Cardiac septum (tissue), 1 donor: ENCODE measurements at places on chromosomes 6 and 20.

DNA sequence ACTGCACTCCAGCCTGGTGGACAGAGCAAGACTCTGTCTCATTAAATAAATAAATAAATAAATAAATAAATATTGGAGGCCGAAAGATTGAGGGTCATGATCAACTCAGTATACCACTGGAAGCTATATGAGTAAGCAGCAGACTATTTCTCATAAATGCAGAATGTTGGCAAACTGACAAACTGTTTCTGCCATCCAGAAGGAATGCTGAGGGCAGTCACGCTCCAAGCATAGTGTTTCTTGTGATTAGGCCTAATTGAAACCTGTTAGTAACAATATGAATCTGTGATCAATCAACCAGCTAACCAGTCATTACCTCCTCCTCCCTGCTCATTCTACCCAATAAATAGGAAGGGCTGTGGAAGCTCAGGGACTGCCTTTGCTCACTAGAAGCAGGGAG, 15.2 kb upstream of the KCNK15 start:
- DNase-seq: no peak

DNA sequence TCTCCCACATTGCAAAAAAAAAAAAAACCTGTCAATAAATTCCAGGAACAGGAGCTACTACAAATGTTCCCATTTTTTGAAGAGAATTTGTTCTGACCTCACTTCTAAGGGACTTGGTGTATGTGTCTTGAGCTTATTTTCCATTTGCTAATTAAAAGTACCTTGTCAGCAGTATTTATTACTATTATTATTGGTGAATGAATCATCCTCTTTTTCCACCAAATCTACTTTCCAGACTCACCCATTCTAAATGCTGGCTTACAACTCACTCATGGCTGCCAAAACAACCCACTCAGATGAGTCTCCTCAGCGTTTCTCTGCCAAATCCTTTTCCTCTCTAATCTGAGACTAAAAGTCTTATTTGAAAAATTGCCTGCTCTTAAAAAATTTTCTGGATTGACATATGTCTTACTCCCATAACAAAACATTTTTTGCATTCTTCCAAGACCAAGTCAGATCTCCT, 33.2 kb upstream of the TASP1 start:
- no peak for DNase-seq

DNA sequence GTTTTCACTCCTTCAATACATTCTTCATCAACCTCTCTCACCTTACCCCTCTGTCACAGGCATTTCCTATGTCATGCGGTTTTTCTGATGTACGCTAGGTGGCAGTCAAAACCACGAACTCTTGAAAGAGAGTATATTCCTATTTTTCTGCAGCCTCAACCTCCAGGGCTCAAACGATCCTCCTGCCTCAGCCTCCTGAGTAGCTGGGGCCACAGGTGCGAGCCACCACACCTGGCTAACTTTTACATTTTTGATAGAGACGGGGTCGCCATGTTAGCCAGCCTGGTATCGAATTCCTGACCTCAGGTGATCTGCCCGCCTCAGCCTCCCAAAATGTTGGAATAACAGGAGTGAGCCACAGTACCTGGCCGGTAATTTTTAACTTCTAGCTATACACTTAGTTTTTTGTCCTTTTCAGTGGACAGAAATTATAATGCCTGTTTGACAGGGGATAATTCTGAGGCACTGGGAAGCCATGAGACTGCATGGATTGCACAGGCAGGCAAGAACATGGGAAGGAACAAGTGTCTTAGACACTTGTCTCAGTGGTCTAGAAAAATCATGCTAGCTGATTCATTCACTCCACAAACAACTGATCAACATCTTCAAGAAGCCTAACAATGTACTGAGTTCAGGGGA, 22.5 kb upstream of the HFE start:
- DNase-seq: no peak

DNA sequence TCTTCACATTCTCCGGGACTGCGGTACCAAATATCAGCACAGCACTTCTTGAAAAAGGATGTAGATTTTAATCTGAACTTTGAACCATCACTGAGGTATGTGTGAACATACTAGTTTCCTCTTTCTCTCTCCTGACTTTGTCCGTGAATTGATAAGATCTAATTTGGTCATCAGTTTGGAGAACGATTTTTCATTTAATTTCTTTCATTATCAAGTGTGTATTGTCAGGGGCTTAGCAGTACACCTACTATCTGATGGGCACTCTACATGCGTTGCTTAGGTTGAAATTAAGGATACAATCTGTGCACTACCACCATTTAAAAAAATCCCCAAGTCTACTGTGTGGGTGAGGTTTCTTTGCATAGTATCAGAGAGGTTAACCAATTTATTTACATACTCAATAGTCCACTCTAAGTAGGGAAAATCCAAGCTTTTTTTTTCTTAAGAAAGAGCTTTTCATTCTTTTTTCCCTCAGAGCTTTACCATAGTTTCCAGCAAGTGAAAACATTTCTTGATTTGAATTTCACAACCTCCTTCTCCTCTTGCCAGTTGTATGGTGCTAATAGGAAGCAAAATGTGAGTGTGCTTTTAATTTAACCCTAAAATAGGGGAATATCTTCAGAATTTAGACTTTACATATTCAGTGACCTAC, 105.4 kb upstream of the ESR1 start:
- no peak for DNase-seq

DNA sequence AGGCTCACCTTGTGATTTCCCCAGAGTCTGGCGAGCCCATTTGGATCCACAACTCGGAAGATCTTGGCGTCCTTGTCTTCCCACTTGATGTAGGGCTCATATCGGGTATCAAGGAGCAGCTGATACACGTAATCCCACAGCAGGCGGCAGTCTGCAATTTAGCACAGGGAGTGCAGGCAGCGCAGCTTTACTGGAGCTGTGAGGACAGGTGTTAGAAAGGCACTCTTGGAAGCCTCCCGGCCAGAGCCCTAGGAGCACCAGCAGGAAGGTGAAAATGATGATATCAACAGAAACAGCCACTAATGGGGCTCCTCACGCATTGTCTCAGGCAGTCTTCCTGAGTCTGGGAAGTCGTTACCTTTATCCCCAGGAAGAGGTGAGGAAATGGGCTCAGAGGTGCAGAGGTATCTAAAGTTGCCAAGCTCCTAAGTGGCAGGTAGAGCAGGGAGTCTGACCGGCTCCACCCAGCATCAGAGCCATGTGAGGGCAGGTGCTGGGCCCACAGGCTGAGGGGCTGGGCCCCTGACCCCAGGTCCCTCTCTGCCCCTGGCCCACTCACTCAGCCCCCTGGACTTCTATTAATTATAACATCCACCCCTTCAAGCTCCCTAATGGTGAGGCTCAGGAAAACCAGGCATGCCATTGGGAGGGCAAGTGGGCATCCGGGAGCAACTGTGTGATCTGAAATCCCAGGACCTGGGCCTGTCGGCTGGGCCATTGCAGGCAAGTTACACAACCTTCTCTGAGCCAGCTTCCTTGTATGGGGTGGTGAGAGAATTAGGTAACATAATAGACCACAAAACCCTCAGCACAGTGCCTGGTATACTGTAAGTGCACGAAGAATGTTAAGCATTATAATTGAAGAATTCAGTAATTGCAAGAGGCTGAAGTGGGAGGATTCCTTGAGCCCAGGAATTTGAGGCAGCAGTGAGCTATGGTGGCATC, 18.3 kb downstream of the ETV7 start:
- no peak for DNase-seq

GRCh38 chr20:62949153-62949821, 3.2 kb upstream of the SLC17A9 start:
- no peak for DNase-seq

- DNase-seq: no peak
Measured at GRCh38 chr6:5899216-5900045, 107.3 kb downstream of the NRN1 start.

DNA sequence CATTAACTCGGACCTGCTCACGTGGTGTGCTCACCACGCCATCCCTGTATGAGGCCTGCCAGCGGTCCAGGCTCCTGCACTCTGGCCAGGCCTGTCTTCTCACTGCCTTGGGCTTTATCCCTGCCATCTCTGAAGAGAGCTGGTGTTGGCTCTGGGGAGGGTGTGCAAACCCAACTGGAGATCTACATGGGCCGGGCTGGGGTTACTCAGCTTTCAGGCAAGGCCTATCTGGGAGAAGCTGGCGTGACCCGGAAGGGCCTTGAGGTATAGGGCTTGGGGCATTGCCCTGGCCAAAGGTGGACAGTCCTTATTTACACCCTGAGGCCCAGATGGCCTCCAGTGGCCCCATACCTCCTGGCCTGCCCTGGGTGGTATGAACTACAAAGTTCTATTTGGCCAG, 5.0 kb downstream of the SLC29A1 start:
- DNase-seq: no peak

- no peak for DNase-seq
Measured at GRCh38 chr6:98286620-98287019, 547.8 kb upstream of the POU3F2 start.

- DNase-seq: no peak
Measured at GRCh38 chr6:104881964-104882668, 22.4 kb upstream of the HACE1 start.

DNA sequence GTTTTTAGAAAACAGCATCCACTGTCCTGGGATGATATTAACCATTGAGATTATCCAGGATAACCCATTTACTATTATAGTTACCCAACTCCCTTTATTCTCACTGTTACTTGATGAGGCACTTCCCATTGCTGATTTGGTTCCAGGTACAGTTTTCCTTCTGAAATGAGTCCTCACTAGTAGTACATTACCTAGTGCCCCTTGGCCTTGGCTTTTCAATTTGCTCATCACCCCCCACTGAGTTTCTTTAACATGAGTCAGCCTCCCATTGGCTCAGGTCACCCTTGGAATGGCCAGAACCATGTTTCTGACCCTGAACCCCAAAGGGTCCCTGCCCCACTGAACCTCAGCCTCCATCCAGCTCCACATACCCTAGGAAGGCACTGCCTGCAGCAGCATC, 28.4 kb downstream of the MDGA1 start:
- DNase-seq: no peak

- no peak for DNase-seq
Measured at GRCh38 chr6:75893776-75894152, 144.7 kb downstream of the MYO6 start.

DNA sequence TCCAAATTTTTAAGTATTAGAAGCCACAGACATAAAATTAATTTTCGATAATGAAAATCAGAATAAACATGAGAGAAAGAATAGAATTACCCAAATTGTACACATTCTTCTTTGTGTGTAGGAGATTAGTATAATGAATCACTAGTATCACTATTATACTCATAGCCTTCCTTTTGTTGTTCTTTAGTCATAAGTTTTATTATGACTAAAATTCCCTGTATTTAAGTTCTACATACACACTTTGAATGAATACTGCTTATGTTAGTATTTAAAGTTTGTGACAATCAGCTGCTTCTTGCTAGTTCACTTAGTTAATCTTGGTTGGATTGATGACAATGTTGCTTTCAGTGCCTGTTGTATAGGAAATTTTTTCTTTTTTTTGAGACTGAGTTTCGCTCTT, 72.7 kb downstream of the CCDC170 start:
- DNase-seq: no peak

DNA sequence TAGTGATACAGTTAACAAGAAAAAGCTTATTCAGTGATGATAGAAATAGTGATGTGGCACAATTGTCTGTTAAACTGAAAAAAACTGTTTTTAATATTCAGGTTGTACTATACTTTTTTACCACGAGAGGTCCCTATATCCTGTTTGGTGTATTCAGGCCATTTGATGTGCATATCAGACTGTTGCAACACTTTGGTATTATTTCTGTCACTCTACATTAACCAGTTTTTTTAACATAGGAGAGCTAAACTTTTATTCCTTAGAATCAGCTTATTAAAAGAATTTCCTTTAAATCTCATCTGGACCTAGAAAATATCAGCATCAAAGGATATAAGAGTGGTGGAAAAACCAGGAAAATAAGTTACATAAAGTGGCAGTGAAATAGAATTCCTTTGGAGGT, 36.8 kb downstream of the TSPYL4 start:
- DNase-seq: no peak

DNA sequence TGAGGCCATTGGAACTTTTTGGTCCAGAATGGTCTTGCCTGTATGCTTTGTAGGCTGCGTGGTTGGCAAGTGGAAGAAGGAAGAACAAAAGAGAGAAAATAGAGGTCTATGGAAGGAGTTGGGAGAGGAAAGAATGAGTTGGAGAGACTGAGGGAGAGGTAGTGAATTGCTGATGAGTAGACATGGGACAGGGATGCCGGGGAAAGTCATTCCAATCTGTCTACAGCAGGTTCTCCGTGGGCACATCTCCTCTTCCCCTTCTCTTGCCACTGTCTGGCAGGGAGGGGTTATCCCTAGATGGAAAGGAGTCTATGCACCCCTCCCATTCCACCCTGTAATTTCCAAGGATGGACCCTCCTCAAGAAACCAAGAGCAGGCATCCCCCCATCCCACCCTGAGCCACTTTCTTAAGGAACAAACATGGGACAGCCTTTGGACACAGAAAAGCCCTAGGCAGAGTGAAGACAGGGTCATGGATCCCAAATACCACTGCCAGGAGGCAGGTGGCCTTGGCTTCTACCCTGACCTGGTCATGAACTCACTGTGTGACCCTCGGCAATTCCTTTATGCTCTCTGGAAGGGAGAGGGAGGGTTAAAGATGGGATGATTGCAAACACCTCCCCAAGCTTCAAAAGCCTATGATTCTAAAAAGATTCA, 196.9 kb downstream of the LRFN2 start:
- no peak for DNase-seq

GRCh38 chr6:105882828-105883227, 203.3 kb upstream of the PRDM1 start:
- DNase-seq: no peak

GRCh38 chr6:82959385-82959941, 106.2 kb downstream of the UBE3D start:
- DNase-seq: no peak

DNA sequence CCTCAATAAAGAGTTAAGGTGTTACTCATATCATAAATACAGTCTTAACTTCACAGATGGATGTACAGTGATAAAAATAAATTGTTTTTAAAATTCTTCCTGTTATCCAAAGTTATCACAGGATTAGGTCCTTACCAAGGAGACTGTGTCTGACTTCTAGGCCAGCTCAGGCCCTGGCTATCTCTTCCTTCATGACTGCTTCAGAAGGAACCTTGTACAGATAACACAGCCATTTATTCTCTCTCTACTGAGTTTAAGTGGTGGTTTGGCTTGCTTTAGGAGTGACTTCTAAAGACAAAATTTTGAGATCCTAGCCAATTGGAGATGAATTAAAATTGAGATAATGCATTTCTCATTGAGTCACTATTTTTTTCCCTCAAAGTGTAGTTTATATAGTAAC, 40.8 kb upstream of the RNF182 start:
- no peak for DNase-seq

DNA sequence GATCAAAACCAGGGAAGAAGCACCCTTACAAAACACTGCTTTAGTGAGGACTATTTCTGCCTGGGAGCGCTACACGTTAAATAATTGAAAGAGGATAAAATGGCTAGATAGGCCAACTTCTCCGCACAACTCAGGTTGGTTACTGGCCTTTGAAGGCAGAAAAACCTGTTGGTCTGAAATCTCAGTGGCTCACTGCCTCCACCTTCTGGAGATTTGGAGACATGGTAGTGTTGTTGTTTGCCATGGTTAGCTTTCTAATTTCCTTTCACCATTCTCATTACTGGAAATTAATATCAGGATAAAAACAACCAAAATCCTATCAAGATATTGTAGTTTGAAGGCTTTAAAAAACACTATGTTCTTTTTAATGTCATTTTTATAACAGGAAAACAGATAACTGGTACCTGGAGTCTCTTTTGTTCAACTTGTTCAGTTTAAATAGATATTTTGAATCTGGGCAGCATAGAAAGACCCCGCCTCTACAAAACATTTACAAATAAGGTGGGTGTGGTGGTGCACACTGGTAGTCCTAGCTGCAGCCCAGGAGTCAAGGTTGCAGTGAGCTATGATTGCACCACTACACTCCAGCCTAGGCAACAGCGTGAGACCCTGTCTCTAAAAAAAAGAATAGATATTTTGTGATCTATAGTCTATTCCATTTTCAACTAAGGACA, 27.5 kb upstream of the BCLAF1 start:
- DNase-seq: no peak
